Stimulated activated CD4-positive, alpha-beta T cell treated with anti-CD3 and anti-CD28 coated beads, Interleukin-4, amount 100 ng/mL, for 1 hour (primary cell): ENCODE measurements at places on chromosomes 5 and 9.

DNA sequence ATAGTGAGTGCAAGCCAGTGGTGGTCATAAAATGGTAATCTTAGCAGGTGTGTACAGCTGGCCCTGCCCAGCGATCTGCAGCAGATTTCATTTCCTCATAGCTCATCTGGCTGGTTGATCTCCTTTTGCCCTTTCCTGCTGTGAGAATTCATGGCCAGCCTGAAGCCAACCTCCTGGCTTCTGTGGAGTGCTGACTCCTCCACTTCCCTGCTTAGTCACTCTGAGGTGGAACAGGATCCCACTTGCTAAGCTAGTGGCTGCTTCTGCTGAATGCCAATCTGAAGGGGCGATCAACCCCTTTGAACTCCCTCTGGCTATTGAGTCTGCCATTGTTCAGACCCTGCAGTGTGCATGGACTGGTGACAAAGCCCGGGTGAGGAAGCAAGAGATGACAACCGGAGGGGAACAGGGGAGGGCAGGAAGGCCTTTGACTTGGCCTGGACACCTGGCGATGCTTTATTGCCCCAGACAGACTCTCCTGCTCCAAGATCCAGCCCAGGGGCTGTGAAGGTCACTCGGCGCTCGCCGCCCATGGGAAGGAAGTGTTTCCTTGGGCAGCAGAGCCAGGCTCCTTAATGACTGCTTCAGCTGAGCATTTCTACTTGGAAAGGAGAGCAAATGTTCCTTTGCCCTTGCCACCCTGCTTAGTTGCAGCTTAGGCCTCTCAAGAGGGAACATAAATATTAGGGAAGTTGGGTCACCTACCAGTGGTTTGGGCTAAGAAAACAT is 341.1 kb downstream of the ZSWIM6 start:
- no peak for DNase-seq

DNA sequence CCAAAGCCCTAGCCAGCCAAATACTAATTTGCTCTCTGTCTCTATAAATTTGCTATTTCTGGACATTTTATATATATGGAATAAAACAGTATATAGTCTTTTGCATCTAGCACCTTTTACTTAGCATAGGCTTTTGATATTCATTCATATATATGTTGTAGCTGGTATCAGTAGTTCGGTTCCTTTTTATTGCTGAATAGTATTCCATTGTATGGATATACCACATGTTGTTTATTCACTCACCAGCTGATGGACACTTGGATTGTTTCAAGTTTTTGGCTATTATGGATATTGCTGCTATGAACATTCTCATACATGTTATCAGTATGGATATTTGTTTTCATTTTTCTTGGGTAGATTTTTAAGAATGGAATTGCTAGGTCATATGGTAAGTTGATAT is 23.8 kb upstream of the KIAA1958 start:
- DNase-seq: no peak

GRCh38 chr5:151264113-151264512 is 11.1 kb downstream of the GM2A start:
- no peak for DNase-seq

DNA sequence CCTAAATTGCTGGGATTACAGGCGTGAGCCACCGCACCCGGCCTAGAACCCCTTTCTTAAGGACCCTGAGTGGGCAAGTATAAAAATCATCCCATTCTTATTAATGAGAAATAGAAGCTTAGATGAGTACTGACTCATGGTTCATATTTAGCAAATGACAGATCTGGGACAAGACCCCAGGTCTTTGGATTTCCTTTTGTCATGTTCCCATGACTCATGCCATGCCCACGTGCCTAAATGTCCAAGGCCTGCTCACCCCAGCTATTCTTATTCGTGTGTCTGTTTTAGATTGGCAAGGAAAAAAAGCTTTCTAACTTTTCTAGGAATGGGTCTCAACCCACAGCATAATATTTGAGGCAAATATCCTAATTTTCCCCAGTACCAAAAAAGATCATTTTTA is 57.7 kb upstream of the RPS23 start:
- DNase-seq: no peak

DNA sequence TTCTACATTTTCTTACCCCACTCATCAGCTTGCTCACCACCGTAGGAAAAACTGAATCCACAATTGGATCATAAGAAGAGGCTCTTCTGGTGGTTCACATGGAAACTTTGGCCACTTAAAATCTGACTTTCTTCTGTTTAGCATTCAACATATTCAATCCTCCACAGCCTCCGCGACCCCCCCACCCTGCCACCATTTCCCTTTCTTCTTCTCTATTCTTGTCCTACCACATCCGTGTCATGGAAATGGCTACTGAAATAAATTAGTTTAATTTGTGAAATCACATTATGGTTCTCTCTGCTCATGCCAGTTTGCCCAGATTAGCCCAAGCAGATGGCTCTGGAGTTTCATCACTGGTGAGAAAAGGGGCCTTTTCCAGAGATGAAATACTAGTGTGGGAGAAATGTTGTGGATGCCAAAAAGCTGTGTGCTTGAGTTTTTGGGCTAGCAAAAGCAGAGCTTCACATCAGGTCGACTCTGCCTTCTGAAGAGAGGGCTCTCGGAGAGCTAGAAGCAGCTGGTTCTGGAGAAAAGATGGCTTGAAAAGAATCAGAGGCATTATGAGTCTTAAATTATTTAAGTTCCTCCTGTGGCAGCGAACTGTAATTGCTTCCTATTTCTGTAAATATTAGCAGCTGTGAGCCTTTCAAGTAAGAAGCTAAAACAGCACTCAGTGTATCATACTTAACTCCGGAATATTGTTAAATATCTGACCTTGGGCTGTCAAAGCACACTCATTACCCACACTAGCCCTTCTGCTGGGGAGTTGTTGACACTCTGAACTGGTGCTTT is 107.1 kb downstream of the MAT2B start:
- DNase-seq: no peak

- DNase-seq: no peak
Measured at GRCh38 chr5:116573702-116574366, 789 bp downstream of the SEMA6A start.

GRCh38 chr9:133403766-133404453 is 13.9 kb downstream of the REXO4 start:
- peak; percentile 68 for DNase-seq

GRCh38 chr5:109099081-109099480 is 310.7 kb downstream of the PJA2 start:
- no peak for DNase-seq

- no peak for DNase-seq
Measured at GRCh38 chr9:120914396-120914795, 12.2 kb downstream of the TRAF1 start.

DNA sequence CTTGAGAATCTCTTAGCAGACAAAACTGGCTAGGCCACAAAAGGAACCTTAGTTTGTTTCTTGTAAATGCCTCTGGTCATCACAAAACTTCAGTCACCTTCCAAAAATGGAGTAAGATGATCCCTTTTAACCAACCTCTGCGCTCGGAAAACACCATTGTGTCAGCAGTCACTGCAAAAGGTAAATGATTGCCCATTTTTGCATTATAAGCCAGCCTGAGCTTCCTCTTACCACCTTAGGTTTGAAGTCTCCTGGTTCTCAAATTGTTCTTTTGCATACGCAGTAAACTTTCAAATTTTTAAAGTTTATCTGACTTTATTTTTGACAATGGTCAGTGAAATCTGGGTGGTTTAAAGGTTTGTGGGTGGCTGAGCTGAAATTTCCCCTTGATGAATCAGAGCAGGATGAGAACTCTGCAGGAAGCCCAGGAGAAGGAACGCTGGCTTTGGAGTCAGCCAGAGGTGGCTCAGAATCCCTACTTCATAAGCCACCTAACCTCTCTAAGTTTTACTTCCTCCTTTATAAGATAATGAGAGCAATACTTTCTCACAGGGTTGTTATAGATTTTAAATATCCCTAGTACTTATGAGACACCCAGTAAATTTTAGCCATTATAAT is 131.4 kb downstream of the MED10 start:
- no peak for DNase-seq

DNA sequence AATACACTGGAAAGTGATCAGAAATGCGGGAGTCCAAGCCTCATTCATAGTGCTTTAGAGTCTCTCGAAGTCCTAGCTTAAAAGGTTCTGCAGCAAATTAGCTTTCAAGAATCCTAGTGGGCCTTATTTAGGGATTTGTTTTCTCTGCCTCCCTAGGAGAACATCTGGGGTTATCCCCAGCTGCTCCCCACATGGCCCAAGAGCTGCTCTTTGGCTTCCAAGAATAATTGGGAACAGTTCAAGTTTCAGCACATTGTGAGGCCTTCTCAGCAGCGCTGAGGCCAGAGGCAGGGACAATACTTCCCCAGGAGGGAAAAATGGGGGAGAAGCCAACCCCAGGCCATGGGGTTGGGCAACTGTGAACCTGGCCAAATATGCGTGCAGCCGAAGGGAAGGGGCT is 108.7 kb downstream of the LIFR start:
- DNase-seq: no peak

DNA sequence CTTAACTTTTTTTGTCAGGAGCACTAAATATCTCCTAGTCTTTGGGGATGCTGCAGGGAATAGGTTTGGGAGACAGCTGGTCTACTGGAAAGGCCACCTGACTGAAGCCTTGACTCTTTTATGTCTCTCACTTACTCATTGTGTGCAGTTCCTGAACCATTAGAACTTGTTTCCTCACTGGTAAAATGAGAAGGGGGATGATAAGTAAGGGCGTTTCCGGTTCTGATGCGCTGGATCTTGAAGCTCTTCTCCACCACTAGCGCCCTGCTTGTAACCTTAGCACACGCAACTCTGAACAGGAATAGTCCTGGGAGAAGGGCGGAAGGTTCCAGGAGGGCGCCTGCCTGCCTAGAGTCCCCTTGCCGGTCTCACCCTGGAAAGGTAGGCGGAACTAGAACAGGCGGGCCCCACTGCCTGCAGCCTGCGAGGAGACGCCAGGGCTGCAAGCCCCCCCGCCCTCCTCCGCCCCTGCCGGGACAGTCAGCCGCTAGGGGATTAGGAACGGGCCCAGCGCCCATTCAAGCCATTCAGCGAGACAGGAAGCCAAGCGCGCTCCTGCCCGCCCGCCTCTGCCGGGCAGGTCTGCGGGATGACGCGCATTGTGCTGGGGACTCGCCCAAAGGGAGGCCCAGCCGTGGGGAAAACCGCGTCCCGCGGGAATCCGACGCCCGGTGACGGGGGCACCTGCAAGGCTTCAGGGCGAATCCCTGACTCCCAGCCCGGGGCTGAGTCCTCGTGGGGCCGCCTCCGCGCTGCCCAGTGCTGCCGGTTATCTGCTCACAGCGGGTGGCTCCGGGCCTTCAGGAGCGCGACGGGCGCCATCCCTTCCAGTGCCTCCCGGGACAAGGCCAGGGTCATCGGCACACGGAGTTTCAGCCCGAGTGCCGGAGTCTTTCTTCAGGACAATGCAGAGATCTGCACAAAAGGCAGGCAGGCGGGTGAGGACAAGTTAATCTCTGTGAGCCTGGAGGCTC is 44.0 kb upstream of the XPA start:
- peak; percentile 21 for DNase-seq

GRCh38 chr5:139394123-139394653 is 716 bp downstream of the PROB1 start:
- DNase-seq: no peak

DNA sequence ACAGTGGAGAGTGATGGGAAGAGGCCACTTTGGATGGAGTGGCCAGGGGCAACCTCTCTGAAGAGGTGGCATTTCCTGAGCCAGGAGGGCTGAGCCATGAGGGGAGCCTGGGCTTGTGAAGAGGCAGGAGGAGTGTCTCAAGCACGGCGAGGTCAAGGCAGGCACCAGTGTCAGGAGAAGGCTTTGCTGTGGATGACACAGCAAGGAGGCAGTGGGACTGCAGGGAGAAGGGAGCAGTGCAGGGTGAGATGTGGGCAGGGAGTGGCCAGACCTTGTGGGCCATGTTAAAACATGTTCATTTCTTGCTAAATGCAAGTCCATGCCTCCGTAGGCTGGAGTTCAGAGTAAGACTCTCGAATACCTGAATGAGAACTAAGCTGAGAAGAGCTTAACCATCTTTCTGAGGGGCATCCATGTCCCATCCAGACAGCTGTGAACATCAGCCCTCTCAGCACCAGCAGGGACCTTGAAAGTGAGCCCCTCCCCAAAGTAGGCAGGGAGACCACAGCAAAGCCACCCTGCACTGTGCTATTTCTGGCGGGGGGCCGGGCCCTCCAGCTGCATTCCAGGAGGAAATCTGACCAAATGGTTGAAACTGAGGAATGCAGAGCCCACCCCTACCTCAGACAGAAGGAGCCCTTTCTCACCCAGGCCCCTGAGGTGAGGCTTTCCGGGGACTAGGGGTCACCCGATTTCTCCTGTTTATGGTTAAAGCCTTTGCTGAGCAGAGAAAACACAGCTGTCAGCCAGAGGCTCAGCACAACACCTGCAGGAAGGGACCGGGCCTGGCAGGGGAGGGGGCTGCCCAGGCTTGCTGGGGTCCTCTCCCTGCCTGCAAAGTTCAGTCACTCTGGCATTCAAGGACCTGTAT is 16.1 kb upstream of the ARSI start:
- DNase-seq: no peak

DNA sequence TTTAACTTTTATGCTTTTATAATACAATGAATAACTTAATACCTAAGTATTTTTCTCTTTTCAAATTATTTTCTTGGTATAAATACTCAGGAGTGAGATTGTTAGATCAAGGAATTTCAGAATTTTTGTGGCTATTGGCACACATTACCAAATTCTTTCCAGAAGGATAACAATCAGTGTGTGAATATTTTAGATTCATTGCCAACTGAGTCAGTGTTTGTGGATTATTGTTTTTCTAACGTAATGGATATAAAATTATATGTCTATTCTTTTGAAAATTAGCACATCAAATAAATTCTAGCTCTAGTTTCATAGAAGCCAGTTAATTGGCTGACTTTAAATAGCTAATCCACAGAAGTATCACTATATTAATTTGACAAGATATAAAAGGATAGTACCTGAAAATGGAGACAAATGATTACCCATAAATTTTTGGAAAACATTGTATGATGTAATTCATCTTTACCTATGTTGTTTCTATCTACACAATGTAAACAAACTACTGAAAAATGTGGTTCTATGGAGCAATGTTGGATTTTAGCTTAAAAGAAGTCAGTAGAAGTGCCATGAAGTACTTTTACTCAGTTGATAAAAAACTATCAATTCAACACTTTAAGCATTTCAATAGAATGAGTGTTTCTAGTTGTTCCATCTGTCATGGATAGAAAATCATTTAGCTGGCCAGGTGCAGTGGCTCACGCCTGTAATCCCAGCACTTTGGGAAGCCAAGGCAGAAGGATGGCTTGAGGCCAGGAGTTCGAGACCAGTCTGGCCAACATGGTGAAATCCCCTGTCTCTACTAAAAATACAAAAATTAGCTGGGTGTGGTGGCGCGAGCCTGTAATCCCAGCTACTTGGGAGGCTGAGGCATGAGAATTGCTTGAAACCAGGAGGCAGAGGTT is 185.1 kb downstream of the ADAMTSL1 start:
- DNase-seq: no peak

- no peak for DNase-seq
Measured at GRCh38 chr5:16871746-16872339, 64.2 kb downstream of the MYO10 start.

- no peak for DNase-seq
Measured at GRCh38 chr5:8538821-8539220, 669.9 kb downstream of the MTRR start.
